NCI-H82 (cell line): ENCODE measurements at places on chromosomes 7 and 10.

GRCh38 chr10:95236068-95236903 lies 42.2 kb downstream of the ACSM6 start:
- DNase-seq: no peak

DNA sequence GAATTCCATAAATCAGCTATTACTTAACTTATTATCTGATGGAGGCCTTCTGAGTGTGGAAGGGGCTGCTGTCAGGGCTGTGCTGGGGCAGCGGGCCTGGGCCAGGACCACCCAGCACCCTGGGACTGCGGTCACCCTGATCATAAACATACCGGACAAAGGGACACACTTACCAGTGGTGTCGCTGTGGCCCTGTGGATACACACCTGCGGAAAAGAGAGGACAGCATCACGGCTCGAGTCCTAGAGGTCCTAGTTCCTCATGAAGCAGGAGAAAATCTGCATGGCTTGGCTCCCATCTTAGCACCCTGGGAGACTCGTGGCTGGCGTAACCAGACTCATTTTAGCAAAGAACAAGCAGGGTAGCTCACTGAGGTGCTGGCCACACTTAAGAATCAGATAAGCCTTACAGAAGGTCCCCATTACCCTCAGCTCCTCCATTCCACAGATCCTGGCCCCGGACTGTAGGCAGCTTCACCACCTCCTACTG lies 17.7 kb downstream of the IL15RA start:
- peak; percentile 13 for DNase-seq

GRCh38 chr10:51892965-51893658 lies 193.7 kb upstream of the CSTF2T start:
- DNase-seq: peak; percentile 33

DNA sequence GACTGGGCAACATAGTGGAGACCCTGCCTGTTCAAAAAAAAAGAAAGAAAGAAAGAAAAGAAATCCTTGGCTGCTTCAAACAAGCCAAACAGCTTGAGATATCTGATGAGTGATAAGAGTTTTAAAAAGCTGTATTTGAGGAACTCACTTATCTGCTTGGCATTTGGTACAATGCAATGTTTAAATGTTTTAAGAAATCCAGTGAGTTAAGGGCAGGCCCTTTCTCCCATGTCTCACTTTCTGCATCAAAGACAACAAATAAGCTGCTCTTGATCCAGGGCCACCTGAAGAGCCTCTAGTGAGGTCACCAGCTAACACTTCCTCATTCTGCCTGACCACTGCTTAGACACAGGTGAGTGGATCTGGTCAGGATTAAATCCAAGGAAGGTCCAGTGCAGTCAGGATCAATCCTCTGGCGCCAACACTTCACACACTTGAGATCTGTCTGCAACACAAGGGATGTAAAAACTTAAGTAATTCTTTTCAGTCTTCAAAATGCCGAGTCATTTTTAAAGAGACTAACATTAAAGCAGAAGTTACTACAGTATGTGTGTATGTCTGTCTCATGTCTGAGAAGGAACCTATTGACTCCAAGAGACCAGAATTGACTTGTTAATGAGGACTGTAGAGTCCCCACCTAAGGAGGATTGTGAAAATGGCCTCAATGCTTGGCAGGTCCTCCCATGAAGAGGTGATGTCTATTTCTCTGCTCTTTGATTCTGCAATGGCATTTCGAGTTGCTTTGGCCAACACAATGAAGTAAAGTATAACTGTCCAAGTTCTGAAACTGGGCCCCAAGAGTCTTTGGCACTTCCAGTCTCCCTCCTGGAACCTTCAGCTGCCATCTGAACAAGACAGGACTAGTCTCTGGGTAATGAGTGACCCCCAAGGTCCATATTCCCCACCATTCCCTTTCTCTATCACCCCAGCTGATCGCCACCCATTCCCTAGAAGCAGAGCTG lies 43.1 kb downstream of the CREB3L2 start:
- DNase-seq: no peak

DNA sequence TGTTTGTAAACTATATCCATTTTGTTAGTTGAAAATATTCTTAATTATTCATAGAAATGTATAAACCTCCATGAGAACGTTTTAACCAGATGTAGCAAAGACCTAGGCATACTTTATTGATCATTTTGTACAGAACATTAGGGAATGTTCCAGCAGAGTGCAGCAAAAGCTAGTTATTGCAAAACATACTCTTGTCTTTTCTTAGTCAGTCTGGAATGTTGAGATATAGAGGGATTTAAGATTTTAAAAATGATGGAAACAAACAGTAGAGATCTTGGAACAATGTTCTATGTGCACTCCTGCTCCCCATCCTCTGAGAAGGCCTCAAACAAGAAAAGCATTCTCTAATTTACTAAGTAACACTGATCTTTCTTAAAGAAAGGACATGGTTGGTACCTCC lies 292.1 kb downstream of the BBS9 start:
- no peak for DNase-seq

DNA sequence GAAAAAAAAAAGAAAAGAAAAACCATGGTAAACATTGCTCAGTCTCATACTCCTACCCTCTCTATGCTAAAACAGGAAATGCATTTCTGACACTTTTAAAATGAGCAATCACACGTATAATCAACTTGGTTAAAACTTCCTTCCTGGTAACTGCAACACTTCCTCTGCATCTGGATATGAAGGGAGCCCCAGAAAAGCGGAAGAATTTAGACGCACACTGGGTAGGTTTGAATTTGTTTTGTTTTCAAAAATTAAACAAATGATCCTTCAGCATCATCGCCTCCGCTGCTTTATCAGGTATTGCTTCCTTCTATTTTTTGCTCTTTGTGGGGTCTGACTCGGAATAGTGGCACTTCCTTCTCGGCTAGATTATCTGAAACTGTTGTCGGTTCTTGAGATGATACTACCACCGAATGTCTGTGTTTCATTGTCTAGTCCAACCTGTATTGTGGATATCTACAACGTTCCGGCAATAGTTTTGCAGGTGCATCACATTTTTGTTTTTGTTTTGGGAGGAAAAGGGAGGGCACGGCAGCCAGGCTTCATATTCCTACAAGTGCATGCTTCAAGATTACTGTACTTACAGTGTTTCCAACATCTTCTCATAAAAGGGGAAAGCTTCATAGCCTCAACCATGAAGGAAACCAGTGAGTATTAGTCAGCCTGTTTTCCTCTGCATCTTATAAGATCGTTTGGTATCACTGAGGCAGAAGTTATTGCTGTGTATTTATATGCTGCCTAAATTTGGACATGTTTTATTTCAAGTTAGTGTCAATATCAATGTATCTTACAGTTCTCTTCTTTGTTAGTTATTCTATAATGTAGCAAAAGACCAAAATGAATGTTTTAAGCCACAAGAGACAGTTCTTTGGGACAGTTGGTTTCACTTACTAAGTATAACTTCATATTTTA lies at the start of gene PIK3CG:
Gene PIK3CG, plus strand, starts transcription at position 153 of the 912 bp plus-strand sequence. CDS start 2,280 bp downstream, outside the sequence.
- DNase-seq: no peak

DNA sequence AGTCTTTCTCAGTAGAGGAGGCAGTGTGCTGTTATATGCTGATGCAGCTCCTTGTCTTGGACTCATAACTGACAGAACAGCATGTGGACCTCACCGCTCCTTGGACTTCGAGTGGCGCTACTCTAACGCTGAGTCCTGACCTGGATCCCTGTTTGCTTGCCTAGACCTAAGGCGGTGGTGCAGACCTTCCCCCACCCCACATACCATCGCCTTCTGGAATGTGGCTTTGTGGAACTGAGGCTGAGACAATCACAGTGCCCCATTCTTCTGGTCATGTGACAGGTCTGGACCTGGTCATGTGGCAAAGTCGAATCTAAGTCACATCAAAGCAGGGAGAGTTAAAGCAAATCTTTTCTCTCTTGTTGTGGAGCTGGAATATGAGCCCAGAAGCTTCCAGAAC lies 190.7 kb upstream of the MKI67 start:
- DNase-seq: no peak

DNA sequence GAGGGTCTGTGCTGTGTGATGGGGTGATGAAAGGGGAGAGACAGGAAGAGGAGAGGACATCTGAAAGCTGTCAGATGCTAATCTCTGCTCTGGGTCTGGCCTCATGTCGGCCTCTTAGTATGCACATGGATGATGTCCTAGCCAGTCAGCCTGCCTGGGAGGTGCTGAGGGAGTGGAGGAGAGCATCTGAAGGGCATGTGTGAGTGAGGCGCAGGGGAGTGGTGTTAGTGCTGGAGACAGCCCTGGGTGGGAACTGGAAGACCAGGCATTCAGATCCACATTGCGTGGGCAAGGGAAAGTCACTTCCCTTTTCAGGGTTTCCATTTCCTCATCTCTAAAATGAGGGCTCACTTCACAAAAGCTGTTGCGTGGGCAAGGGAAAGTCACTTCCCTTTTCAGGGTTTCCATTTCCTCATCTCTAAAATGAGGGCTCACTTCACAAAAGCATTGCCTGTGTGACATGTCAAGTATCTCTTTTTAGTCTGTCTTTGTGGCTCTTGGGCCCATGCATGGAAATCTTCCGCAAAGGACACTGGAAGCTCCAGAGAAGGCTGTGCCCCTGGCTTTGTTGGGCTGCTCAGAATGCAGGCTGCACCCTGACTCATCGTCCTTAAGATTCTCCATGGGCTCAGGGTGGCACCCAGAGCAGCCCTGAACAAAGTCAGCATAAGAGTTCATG lies 10.0 kb downstream of the SFTPD start:
- DNase-seq: no peak

DNA sequence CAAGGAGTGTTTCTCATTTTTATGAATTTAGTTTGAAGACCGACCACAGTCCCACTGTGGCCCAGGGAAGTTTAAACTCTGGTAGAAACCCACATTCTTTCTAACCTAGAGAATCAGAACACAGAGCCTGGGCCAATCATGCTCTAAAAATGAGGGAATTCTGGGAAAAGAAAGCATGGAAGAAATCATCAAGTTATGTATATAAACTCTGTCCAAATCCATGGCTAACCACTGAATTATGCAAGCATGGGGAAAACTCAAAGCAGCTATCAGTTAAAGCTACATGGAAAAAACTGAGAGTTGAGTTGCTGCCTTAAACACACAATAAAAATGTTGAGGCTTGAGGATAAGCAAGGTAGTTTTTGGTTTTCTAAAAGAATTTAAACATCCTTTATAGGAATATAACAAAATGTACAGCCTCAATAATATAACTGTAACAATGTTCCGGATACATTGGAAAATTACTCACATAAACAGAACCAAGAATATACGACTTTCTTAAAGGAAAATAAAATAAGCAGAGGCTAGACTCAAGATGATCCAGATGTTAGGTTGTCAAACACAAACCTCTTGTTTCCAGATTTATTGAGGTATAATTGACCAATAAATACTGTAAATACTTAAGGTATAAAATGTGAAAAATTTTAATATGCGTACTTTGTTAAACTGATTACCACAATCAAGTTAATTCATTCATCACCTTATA lies 311.2 kb upstream of the GNAI1 start:
- peak; percentile 52 for DNase-seq
